ENCODE measurements at places on chromosomes 2 and 18. TPM values are rescaled to one million over a fixed set of nuclear protein-coding genes. Genes with fewer than 3 reads are reported as not detected.
A peak's percentile ranks its signal among the peaks of the same experiment; 100 is the strongest.

Gene ECEL1
- total RNA-seq: not detected

DNA sequence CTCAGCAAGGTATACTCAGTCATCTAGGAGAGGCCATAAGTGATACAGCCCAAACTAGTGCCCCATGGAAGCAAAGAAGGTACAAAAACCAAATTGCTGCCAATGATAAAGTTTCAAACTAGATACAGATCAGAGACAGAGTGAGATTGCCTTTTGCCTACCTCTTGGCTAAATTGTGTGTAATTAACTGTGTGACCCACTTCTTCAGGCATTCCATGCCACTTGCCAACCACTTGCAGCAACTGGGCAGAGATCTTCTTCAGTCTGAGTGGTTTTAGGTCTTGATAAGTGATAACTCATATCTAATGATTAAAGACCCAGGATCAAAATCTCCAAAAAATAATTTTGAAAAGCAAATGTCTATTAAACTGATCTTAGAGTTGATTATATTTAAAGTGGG is 21.1 kb upstream of the NABP1 start:
- DNase-seq: no peak
- no peaks in the 10 kb centered on the region for H3K27me3 ChIP-seq
- no peaks in the 10 kb centered on the region for H3K36me3 ChIP-seq
- no peak overlapping the region for H3K4me3 ChIP-seq

DNA sequence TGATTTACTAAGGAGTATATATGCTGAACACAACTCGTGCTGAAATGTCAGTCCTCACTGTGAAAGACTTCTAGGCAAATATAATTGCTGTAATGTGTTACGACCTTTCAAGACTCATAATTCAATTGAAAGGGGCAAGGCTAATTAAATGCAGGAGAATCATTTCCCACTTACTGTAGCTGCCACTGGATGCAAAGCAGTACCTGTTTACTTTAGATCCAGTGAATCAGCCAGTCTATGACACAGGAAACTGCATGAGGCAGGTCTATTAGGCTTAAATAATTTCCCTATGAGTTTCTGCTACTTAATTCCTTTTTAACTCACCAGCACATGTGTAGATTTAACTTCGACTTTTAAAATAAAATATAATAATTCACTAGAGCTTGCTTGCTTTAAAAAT is 125.6 kb downstream of the CTNNA2 start:
- H3K4me1 ChIP-seq: no peaks in the 10 kb centered on the region

- no peak overlapping the region for H3K27ac ChIP-seq
- H3K4me3 ChIP-seq: no peak overlapping the region
- H3K4me1 ChIP-seq: no peaks in the 10 kb centered on the region
- no peak for DNase-seq
- H3K36me3 ChIP-seq: no peaks in the 10 kb centered on the region
- H3K27me3 ChIP-seq: no peaks in the 10 kb centered on the region
Measured at GRCh38 chr2:148990968-148991367, 47.5 kb upstream of the LYPD6B start.

DNA sequence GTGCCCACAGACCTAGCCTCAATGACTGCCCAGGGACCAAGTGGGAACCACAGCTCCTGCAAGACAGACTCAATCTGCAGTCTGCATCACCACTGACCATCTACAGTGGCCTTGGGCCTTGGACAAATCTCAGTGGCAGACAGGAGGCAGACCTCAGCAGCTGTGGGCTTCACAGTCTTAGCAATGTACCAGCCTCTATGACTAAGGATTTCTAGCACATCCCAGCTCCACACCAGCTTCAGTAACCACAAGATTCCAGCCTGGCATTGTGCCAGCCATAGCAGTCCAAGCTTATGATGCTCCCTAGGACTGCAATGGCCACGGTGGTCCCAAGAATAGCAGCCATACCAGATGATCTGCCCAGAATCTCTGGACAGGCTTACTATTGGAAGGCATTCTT is 19.6 kb upstream of the WDR75 start:
- no peak overlapping the region for H3K4me3 ChIP-seq
- no peaks in the 10 kb centered on the region for H3K27me3 ChIP-seq
- no peak overlapping the region for H3K27ac ChIP-seq

- no peak for DNase-seq
- no peak overlapping the region for H3K27ac ChIP-seq
- H3K36me3 ChIP-seq: peaks cover 5% of the 10 kb centered on the region
- H3K4me3 ChIP-seq: no peak overlapping the region
Measured at GRCh38 chr2:132731441-132731840, 61.4 kb upstream of the LYPD1 start.

DNA sequence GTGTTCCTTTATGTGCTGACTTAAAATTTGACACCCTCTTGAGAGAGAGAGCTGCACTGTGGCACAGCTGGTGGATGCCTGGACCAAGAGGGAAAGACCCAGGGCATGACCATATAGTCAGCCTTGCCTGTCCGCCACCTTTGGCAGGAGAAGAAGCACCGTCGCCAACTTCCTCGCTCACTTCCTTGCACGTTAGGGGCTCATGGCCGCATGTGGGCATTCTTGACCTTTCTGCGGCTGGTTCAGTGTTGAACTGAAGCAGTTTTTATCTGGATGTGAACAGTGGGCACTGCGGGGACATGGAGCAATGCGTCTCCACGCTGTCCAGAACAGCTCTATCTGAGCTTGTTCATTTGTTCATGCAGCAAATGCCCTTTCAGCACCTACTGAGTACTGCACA is 66.9 kb downstream of the TRAPPC12 start:
- DNase-seq: no peak
- no peaks in the 10 kb centered on the region for H3K27me3 ChIP-seq
- H3K36me3 ChIP-seq: peaks cover 76% of the 10 kb centered on the region
- no peak overlapping the region for H3K4me3 ChIP-seq

Gene CTIF
- total RNA-seq: 72.4 TPM

DNA sequence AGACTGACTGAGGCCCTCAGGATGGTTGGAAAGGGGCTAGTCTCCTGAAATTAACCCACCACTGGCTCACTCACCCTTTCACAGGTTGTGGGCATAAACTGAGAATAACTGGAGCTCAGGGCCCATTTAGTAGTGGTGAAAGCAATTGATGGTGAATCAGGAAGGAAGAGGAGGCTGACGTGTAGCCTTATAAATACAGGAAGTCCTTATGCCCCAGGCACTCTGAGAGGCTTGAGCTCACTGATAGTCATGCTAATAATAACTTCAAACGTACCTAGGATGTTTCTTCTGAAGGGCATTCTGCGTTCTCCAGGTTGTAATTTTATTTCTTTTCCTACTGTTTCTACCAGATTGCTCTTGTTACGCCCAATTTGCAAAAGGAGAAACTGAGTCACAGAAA is 328.4 kb downstream of the CLIP4 start:
- no peak overlapping the region for H3K27ac ChIP-seq
- no peak for DNase-seq
- H3K27me3 ChIP-seq: no peaks in the 10 kb centered on the region
- no peaks in the 10 kb centered on the region for H3K36me3 ChIP-seq

Gene ZBTB7C
- total RNA-seq: 17.7 TPM

GRCh38 chr2:237529452-237530402 is 36.6 kb upstream of the PRLH start:
- no peak overlapping the region for H3K27ac ChIP-seq
- H3K27me3 ChIP-seq: no peaks in the 10 kb centered on the region
- no peak overlapping the region for H3K4me3 ChIP-seq
- no peaks in the 10 kb centered on the region for H3K4me1 ChIP-seq

Gene MYO5B
- 31.6 TPM for total RNA-seq

DNA sequence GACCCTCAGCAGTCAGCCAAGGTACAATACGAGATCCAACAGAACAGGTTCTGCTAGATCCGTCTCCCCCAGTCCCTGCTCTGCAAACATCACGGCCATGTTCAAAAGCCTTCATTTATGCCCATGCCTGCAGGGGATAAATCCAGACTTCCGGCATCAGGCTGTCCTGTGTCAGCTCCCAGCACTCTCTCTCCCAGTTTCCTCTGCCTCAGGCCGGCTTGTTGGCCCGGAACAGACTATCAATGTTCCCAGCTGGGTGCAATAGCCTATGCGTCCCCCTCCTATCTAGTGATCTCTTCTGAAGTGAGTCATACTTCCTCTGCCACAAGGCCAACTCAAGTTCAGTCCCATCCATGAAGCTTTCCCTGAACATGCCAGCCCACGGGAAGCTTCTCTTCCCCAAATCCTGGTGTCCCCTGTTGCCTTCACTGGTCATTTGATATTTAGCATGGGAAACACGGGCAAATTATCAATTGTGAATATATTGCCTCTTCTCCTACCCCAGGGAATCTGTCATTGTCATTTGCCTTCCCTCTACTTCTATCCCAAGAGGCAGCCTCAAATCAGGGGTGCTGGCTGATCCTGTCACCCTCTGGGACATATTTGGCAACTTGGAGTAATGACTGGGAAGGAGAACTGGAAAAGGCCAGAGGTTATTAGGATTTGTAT is 51.1 kb downstream of the CAPN13 start:
- H3K27ac ChIP-seq: no peak overlapping the region
- no peak overlapping the region for H3K4me3 ChIP-seq
- peak; percentile 28 for DNase-seq
- no peaks in the 10 kb centered on the region for H3K4me1 ChIP-seq
- no peaks in the 10 kb centered on the region for H3K36me3 ChIP-seq
- no peaks in the 10 kb centered on the region for H3K27me3 ChIP-seq

Gene MROH2A
- total RNA-seq: not detected

Gene ADAM23
- total RNA-seq: 2.5 TPM

DNA sequence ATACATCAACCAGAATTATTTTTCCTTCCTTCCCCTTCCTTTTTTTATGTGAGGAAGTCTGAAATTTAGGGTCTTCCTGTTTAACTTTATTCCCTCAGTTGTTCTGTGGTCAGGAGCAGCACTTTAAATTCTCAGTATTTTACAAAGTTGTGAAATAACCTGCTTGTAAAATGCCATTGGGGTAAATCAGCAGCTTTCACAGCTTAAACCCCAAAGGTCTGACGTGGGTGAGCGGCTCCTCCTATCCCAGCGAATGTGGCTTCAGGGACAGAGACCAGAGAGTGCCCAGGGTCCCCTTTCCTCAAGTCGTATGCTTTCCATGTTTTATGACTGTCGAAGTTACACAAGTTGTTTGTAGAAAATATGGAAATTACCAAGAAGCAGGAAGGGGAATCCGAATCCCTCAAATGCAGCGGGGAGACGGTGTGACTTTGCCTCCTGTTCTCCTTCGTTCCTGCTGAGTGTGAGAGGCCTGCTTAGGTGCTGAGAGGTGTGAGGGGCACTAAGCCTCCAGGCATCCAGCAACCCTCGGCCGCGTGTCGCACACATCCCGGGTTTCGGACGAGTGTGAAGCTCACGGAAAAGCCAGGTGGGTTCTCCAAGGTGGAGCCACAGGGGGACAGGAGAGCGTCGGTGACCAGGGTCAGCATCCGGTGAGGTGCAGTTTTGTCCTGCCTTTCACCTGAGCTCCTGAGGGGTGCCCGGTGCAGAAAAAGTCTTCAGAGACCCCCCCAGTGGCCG is 10.8 kb upstream of the KCNG2 start:
- DNase-seq: peak; percentile 40
- no peak overlapping the region for H3K4me3 ChIP-seq
- H3K36me3 ChIP-seq: no peaks in the 10 kb centered on the region
- peaks cover 9% of the 10 kb centered on the region for H3K4me1 ChIP-seq

Gene STPG4
- total RNA-seq: not detected

GRCh38 chr2:179588486-179589145 is 272.8 kb downstream of the ZNF385B start:
- no peak overlapping the region for H3K27ac ChIP-seq
- no peaks in the 10 kb centered on the region for H3K27me3 ChIP-seq
- no peaks in the 10 kb centered on the region for H3K4me1 ChIP-seq
- H3K4me3 ChIP-seq: no peak overlapping the region

- no peaks in the 10 kb centered on the region for H3K36me3 ChIP-seq
- no peaks in the 10 kb centered on the region for H3K27me3 ChIP-seq
- peaks cover 13% of the 10 kb centered on the region for H3K4me1 ChIP-seq
- no peak overlapping the region for H3K4me3 ChIP-seq
- no peak for DNase-seq
Measured at GRCh38 chr2:40281021-40281940, 170.6 kb downstream of the SLC8A1 start.

- peaks cover 38% of the 10 kb centered on the region for H3K27me3 ChIP-seq
- no peak within 1 kb of the TSS for H3K27ac ChIP-seq
- no peaks in the 10 kb centered on the region for H3K36me3 ChIP-seq
- DNase-seq: peak; percentile 83
- H3K4me1 ChIP-seq: peaks cover 34% of the 10 kb centered on the region
Measured at GRCh38 chr18:62324917-62325805, at the start of gene TNFRSF11A. TSS of gene TNFRSF11A (plus strand) at chr18:62325310. CDS start at chr18:62325353, 43 bp downstream.

GRCh38 chr2:49831698-49832367 is 677.5 kb upstream of the FSHR start:
- H3K4me3 ChIP-seq: no peak overlapping the region
- no peak overlapping the region for H3K27ac ChIP-seq
- no peaks in the 10 kb centered on the region for H3K4me1 ChIP-seq
- no peaks in the 10 kb centered on the region for H3K36me3 ChIP-seq
- no peak for DNase-seq

DNA sequence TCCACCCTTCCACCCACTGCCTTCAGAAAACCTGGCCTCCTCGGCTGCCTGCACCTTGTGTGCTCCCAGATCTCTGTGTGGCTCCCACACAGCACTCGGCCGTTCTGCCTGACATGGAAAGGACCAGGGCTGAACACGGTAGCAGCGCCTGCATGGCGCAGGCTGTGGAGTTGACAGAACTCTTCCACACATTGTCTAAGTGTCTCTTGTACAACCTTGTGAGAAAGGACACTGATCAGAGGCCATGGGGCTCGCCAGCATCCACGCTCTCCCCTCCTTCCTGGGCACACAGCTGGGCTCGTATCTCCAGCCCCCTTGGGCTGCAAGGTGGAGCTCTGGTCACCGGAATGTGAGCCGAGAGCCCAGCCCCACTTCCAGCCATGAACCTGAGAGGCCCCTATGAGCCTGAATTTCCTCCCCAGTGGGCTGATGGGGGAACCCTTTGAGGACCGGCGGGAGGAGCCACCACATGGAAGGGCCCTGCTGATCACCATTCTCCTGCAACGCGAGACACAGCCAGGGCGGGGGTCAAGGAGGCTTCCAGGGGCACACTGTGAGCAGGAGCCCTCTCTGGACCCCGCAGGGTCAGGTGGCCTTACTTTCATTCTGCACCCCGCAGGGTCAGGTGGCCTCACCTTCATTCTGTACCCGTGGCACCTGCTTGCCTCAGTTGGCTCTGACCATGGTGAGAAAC is 314.2 kb upstream of the MYT1L start:
- DNase-seq: no peak
- no peaks in the 10 kb centered on the region for H3K36me3 ChIP-seq
- no peak overlapping the region for H3K27ac ChIP-seq
- H3K27me3 ChIP-seq: peaks cover 4% of the 10 kb centered on the region
- H3K4me3 ChIP-seq: no peak overlapping the region

Gene RAB6D
- not detected for total RNA-seq

Gene POU3F3
- total RNA-seq: not detected

- H3K27ac ChIP-seq: no peak overlapping the region
- H3K4me3 ChIP-seq: no peak overlapping the region
- H3K36me3 ChIP-seq: no peaks in the 10 kb centered on the region
Measured at GRCh38 chr18:36499938-36500337, 202.4 kb downstream of the FHOD3 start.

Gene SCN9A
- total RNA-seq: 10.5 TPM

GRCh38 chr18:52339891-52340371 is at the start of gene DCC:
TSS of gene DCC (plus strand) at chr18:52340197. CDS start at chr18:52340788, 591 bp downstream.
- H3K36me3 ChIP-seq: no peaks in the 10 kb centered on the region
- H3K27ac ChIP-seq: no peak within 1 kb of the TSS
- no peak for DNase-seq
- peak within 1 kb of the TSS; percentile 35 for H3K4me3 ChIP-seq
- no peaks in the 10 kb centered on the region for H3K4me1 ChIP-seq

Gene PPP1R1C
- 5.8 TPM for total RNA-seq
